ENCODE measurements at places on chromosomes 1 and 21.

GRCh38 chr21:38721958-38722357, 83.8 kb upstream of the ETS2 start:
- DNase-seq, result no peak

- DNase-seq, result no peak
Measured at GRCh38 chr1:188723332-188724020, 1754.2 kb downstream of the BRINP3 start.

DNA sequence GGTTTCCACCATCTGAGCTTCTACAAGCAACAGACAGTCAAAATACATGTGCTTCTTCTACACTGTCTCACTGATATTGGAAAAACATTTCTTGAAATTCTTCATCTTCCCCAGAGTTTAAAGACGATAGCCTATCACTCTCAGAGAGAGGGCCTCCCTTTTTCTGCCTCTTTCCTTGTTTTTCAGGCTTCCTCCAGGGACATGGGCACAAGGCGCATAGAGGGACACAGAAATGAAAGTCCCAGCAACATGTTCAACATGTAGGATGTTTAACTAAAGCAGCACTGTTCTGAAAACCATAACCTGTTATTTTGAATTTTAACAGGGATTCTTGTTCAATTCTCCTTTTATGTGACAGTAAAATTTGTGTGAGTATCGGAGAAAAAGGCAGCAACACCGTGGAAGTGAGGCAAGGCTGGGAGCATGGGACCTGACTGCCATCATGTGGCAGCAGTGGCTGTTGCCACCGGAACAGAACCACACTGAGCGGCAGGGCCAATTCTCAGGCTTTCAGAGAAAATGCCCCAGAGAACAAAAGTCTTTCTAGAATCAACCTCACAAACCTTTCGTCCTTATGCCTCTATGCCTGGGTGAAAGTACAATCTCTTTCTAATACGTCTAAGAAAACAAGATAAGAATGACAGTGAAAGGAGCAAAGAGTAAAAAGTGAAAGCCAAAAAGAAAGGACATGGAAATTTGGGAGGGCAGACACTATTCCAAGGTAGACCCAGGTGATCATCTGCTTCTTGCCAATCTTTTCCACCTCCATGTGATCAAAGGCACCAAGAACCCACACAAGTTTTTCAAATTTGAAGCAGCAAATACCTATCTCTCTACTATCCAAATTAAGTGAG, 54.5 kb downstream of the PCNX2 start:
- peak; percentile 88 for DNase-seq

DNA sequence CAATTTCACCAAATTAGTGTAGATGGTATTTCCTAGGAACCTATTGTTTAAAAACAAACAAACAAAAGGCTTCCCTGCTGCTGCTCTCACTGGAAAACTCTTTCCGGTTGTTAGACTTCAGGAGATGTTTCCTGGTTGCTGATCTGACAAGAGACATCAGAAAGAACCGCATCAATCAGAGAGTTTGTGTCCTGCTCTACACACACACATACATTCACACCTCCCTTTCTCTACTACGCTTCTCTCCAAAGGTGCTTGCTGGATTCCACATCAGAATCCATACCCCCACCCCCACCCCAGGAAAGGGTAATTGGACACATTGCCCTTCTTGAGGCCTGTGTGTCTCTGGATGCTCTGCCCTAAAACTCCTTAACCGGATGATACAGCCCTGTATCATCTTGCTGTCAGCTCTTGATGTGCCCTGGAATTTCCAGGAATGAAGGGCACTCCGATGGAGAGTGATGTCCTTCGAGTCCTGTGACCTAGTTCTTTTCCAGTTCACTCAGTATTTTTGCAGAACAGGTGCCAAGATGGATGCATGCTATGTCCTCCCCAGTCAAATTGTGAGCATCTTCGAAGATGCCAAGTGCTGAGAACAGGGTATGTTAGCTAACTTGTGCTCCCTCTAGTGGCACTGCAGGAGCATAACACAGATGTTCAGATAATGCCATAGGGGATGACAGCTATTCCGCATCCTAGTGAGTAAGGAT, 113.7 kb upstream of the SLC35F3 start:
- DNase-seq, result peak; percentile 28

DNA sequence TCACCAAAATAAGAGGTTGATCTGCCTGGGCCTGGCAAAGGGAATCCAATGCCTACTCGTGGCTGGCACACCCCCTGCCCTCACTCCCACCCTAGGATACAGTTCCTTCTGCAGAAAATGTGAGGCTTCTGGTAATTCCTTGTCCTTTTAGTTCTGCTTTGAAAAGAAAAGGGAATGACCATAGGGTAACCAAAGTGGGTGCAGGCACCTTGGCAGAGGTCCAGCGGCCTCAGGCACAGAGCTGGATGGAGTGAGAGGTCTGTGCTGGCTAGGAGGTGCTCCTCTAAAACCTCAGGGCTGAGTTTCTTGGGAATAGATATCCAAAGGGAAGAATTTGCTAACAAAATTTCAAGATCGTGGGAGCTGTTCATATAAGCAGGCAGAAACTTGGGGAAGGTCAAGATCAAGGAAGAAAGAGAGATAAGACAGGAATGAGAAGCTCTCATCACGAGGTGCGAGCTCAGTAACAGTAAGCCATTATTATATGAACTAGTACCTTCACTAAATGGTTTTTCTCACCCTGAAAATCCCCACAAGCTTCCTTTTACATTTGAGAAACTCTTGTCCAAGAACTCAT, 293.1 kb upstream of the LYPLAL1 start:
- no peak for DNase-seq

DNA sequence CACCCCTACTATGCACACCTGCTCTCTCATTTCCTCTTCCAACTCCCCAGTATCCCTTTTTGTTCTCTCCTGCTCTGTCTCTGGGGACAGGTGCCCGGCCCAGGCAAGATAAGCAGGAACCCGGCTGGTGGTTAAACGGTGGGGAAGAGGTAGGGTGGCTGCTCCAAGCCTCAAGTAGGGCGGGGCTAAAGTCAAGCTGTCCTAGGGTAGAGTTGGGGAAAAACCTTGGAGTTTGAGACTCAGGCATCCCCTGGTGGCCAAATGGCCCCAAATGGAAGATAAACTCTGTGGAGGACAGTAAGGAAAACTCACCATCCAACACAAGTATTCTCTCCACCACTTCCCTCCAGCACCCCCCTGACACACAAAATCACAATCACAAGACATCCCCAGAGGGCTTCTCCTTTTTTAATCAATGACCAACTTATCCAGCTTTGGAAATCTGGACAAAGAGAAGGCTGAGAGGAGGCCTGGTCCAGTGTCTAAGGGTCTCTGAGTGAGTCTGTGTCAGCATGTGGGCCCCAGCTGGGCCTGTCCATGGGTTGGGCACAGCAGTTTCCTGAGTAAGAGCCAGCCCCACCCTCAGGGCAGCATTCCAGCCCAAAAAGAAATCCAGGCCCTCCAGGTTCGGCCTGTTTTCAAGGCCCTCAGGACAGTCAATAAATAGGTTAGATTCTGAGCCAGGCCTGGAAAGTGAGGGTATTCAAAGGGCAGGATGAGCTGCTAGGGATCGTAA, 9.8 kb downstream of the POMGNT1 start:
- no peak for DNase-seq

GRCh38 chr1:232835166-232835565, 29.9 kb downstream of the MAP10 start:
- DNase-seq, result no peak

GRCh38 chr1:32991819-32992488, 27.3 kb upstream of the RNF19B start:
- no peak for DNase-seq

DNA sequence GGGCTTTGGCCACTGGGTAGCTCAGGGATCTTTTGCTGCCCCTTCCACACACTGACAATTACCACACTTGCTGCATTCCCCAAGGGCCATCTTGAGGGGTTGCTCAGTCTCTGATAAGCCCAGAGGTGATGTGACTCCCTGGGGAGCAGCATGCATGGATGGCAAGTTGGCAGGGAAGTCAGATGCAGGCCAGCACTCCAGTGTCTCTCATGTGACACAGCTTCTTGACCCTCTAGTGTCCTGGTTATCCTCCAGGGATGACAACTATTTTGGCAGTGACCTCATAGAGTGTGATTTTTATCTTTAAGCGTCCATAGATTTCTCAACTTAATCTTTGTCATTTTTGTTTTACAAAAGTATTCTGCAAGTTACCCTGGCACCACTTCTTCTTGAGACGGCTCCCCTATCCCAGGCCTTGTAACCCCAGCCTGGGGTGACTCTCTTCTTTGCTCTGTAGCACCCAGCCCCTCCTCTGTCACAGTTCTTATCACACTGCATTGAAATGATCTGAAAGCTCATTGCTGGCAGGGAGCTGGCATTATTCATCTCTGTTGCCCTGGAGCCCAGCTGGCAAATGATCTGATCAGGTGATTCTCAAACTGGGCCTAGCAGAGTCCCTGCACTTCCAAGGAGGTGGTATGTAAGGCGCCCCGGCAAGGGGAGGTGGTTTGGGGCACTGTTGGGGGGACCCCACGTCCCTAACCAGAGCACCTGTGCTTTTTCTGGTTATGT, 72.6 kb downstream of the TENT5C start:
- no peak for DNase-seq

All from stomach (tissue), 19 donors.